Ecto neural progenitor cell (in vitro differentiated cells): ENCODE measurements at places on chromosomes 2 and 18.

- DNase-seq, result no peak
These were observed 151.3 kb downstream of the NEDD4L start for GRCh38 chr18:58195278-58195765.

- DNase-seq, result no peak
These were observed 29.3 kb downstream of the CD8B2 start for GRCh38 chr2:106516436-106516835.

- no peak for DNase-seq
These were observed 69.2 kb upstream of the CABLES1 start for GRCh38 chr18:23066060-23066459.

GRCh38 chr2:36357847-36358659, 2.5 kb downstream of the CRIM1 start:
- DNase-seq, result no peak

GRCh38 chr18:78087338-78087737, 837.7 kb downstream of the GALR1 start:
- DNase-seq, result no peak

GRCh38 chr2:207432453-207432852, 97.3 kb upstream of the CREB1 start:
- DNase-seq, result no peak

DNA sequence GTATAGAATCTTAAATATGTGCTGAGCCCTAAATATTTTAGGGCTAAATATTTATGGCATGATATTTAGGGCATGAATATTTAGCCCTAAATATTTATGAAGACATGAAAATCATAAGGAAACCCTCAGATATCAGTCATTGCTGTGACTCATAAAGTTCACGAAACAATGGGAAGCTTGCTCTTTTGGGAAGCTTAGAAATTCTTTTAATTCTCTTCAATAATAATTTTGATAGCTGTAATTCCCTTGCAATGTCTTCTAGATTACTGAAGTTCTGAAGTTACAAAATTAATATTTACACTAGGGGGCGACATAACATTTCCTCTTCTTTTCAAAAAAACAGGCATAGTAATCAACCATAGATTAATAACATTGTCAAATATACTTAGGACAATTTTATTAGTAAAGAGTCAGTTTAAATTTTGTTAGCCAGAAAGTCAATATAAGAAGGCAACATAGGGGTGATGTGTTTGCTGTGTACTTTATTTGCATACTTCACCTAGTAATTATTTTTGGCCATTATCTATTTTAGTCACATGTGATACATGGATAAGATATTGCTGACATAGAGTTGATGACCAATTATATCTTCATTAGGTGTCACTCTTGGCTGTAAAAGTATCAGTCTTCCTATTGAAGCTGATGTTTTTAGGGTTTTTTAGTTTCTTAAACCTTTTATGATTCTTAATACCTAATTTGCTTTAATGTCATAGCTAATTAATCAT, 13.2 kb downstream of the ZNF804A start:
- no peak for DNase-seq

DNA sequence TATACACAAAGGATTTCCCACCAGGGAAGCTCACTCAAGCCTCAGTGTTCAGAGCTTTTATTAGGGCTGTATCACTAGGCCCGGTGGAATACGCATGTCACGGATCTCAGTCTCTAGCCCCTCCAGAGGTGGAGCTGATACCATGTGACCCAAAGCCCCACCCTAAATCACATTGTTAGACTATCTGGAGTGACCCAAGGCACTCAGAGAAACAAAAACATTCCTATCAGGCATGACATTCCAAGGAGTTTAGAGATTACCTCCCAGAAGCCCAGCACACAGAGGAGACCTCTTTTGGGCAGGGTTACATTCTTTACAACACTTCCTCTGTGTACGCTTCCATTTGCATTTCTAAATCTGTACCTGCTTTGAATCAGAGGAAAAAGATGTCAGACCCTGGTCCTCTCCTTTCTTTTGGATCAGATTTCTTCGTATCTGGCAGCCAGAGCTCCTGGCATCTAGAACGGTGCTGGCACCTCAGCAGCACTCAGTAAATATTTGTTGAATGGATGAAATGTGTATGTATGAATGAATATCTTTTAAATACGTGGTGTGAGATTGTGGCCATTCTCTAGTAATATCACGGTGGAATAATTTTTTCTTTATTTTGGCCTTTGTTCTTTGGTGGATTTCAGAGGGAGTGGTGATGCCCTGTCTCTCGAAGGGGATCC, 37.7 kb upstream of the SMAD2 start:
- DNase-seq, result peak; percentile 71

DNA sequence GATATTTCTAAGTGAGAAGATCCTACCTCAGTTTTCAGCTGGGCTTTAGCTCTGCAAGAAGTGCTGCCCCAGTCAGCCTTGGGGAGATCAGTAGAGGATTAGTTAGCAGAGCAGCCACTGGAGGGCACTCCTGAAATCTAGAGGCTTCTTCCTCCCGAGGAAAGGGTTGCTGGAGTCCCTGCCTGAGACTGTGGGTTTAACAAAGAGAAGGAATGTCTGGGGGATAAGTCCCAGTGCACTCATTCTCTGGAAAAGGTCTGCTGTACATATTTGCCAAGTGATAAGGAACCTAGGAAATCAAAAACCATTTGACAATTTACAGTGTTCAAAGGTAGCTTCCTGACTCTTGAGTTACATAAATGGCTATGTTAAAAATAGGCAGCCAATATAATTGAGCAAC, 207.2 kb downstream of the SLC8A1 start:
- DNase-seq, result peak; percentile 65

- no peak for DNase-seq
These were observed 8.4 kb upstream of the NMI start for GRCh38 chr2:151297882-151298281.

- DNase-seq, result no peak
These were observed 48.0 kb downstream of the HDLBP start for GRCh38 chr2:241267249-241268067.

GRCh38 chr2:102159295-102159694, 16.7 kb downstream of the IL1R1 start:
- no peak for DNase-seq

DNA sequence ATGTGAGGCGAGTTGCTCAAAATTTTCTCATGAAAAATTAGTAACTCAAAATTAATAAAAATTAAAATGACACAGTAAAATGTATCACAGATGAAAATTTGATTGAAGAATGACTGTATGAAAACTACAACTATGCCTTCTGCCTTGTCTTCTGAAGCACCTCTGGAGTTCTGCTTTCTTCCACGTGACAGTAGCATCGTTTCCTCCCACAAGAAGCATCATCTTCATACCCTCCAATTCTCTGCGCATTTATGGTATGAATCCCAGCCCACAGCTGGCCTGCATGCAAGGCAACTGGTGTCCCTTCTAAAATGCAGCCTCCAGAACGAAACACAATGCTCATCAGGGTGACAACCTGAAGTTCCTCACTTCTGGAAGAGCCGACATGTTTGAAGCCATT, 189.9 kb downstream of the MYO1B start:
- no peak for DNase-seq

DNA sequence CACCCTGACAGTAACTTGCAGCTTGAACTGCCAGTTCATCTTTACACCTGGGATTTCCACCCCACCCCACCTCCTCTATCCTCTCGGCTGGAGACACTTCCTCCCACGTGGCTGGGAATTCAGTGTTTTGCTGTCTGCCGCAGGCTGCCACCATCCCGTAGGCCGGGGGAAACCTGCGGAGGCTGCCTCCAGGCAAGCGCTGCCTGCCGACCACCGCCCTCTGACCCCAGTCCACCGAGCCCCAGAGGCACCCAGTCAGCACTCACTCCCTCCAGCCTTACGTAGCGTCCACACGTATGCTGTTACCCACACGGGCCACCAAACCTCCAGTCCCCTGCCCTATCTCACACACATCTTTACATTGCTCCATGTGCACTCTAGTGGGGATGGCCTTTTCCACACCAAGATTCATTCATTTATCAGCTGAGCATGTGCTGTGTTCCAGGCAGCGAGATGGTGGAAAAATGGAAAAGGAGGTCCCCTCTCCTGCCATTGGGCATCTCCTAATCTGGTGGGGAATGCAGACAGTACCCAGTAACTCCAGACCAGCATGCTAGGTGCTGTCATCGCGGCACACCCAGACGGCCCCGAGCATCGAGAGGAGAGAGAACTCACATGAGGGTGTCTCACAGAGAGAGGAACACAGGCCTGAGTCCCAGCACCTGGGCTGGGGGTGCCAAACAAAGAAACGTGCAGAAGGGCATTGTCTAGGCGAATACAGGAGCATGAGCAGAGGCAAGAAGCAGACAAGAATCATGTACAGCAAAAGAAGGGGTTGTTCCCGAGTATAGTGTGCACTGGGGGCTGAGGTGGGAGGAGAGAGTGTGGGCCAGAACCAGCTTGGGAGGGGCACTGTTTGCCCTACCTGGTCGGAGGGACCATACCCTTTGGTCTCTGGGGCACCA, 166.9 kb downstream of the SMAD7 start:
- DNase-seq, result no peak

- DNase-seq, result no peak
These were observed 450.7 kb downstream of the TNS1 start for GRCh38 chr2:217552081-217552480.

DNA sequence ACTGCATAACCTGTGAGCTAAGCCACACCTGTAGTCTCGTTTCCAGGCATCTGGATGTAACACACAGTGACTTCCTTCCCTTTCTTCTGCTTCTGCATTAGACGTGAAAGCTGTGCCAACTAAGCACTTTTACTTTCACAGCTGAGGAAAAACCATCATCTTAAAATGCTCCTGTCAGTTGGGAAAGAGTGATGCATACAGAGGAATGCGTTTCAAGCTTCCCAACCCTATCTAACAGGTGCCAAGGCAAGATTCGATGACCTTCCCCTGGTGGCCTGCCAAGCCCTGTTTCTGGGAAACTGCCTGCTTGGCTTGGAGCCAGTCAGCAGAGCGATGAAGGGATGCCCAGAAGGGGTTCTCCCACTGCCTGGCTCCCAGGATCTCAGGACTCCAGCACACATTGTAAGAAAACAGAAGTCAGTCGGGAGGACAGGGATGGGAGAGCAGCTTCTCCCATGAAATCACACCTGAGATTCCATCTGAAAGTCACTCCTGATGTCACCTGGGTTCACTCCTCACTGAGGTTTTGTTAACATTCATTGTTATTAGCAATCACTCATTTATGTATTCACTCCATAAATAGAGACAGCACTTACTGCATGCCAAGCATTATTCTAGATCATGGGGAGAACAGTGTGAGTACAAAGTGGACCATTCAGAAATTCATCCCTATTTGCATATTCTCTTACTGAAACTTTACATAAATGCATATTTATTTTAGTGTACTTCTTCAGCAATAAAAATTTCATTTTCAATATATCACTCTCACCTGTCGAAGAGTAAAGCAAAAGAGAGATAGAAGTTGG, 64.1 kb downstream of the DTNA start:
- no peak for DNase-seq

GRCh38 chr2:112474844-112475486, 7.0 kb upstream of the TTL start:
- no peak for DNase-seq

DNA sequence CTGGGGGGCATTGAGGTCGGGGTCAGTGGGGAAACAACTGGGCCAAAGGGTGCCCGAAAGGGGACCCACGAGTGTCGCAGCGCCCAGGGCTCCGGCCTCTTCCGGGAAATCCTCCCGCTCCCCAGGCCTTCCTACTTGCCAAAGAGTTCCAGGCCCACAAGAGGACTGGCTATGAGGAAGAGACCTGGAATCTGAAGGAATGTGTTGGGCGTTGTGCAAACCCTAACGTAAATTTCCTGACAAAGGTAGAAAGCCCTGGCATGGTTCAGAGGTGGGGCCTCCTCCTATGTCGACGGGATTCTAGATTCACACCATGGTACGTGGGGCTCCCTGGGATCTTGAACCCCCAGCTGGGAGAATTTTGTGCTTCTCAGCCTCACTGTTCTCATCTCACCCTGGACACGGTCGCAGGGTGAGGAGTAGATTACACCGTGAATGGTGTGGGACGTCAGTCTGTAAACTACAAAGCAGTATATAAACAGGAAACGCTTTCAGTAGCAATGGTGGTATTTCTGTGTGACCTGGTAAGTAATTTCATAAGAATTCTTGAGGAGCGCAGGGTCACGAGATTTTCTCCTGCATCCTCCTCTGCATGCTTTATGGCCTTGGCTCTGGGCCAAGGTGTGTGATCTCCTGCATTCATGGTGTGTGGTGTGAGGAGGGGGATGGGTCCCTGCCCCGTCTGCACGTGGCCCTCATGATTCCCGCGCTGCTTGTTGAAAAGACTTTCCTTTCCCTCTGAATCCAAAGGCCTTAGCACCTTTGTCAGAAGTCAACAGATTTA, 868 bp downstream of the HSBP1L1 start:
- DNase-seq, result no peak

GRCh38 chr2:46850742-46851141, 64.9 kb downstream of the MCFD2 start:
- no peak for DNase-seq

DNA sequence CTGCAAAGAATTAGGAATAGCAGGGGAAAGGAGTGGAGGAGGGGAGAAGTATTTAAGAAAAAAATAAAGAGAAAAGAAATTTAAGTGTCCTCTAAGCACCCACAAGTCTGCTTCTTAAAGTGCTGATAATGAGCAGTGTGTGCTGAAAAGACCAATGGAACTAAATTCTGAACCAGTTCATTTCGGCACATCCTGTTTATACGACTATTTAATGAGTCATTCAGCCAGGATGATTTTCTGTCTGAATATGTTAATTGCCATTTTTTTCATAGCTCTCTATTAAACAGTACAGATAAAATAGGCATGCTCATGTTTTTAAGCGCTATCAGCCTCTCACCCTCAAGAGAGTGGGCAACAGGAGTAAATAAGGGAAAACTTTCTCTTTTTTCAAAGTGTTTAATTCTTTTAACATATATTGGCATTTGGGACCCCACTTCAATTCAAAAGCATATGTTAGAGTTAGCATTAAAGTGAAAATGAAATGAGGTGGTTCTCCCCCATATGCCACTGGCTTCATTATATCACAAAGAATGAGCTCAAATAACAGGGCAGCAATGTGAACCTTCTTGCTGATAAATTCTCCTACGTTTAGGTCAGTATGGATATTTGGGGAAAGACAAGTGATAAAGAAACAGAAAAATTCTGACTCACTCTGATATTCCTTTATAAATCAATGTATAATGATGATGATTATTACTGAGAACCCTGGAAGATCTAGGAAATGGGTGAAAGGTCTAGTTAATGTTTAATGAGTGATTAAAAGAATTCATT, 87.5 kb downstream of the TCF4 start:
- DNase-seq, result no peak

GRCh38 chr2:127143841-127144782, 37.2 kb upstream of the BIN1 start:
- peak; percentile 44 for DNase-seq

GRCh38 chr2:50879457-50879856, 152.5 kb downstream of the NRXN1 start:
- no peak for DNase-seq

DNA sequence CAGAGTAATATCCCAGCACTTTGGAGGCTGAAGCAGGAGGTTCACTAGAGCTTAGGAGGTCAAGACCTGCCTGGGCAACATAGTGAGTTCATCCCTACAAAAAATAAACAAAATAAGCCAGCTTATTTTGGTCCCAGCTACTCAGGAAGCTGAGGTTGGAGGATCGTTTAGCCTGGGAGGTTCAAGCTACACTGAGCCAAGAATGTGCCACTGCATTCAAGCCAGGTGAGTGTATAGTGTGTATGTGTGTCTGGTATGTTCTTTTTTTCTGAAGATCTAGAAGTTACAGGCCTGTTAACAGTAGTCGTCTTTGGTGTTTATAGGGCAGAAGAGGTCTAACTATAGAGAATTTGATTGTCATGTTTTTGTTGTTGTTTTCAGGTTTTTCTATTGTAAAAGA, 40.2 kb downstream of the ZC3H15 start:
- DNase-seq, result no peak
